ENCODE measurements at places on chromosomes 2 and 18. TPM values are rescaled to one million over a fixed set of nuclear protein-coding genes. Genes with fewer than 3 reads are reported as not detected.

FBXO48 gene
- 1.5 TPM for total RNA-seq

SP110 gene
- 55.2 TPM for total RNA-seq

KCNK3 gene
- not detected for total RNA-seq

PAX3 gene
- total RNA-seq, result not detected

DRC1 gene
- total RNA-seq, result not detected

TXNDC2 gene
- not detected for total RNA-seq

MC5R gene
- not detected for total RNA-seq

MEIS1 gene
- total RNA-seq, result not detected

SIX2 gene
- total RNA-seq, result not detected

ALPI gene
- not detected for total RNA-seq

SPATA3 gene
- total RNA-seq, result 0.24 TPM

TP53I3 gene
- 3.9 TPM for total RNA-seq

GLI2 gene
- total RNA-seq, result not detected

RAX gene
- total RNA-seq, result not detected

GAD1 gene
- total RNA-seq, result 1.0 TPM

- DNase-seq, result no peak
These were observed 56.5 kb upstream of the EDAR start for GRCh38 chr2:109045505-109045904.

- no peak for DNase-seq
These were observed 88.3 kb upstream of the SALL3 start for GRCh38 chr18:78891185-78891762.

DNA sequence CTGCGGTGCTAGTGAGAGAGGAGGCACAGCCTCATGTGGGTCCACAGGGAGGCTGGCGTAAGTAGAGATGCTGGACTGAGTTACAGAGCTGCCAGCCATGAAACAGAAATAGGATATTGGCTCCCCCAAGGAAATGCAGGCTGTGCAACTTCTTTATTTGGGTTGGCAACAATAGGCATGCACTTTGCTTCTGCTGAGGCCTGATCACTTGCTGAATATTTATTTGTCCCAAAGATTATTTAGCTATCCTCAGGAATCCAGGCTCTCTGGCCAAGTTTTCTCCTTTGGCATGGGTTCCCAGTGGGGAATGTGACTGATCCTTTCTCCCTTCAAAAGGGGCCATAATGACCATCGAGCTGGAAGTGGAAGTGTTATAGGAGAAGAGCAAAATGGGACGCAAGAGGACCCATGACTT, 60.0 kb downstream of the MAPK4 start:
- no peak for DNase-seq

DNA sequence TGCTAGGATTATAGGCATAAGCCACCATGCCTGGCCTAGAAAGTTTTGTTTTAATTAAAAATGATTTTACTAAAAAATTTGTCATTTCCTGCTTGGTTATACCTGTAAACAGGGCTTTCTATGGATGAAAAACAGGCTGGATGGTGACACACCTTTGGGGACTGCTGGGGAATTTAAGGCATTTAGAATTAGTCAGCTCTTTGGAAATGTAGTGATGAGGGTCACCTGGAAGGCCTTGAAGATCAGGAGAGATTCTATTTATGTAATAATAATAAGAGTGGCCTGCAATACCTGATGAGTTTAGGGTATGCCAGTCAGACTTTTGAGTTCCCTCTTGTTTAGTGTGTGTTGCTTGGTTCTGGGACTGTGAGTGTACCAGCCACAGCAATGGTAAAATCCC, 51.1 kb downstream of the RALBP1 start:
- no peak for DNase-seq

DNA sequence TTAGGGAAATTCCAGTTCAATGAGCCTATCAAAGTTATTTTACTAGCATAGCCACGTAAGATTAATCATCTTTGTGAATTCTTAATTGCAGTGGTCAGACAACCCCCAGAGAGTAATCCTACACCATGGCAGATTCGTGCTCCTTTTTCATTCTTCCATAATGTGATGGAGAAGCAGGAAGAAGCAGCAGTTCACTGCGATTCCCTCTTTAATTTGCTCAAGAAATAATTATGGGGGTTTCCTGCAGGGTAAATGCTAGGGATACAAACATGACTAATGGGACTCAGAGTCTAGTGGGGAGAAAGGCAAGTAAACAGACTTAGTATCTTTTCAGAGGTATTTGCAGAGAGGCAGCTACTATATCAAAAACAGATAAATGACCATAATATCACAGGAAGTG, 175.8 kb upstream of the HNRNPA3 start:
- no peak for DNase-seq

- DNase-seq, result no peak
These were observed 139.4 kb downstream of the CYRIA start for GRCh38 chr2:16526193-16526592.

DNA sequence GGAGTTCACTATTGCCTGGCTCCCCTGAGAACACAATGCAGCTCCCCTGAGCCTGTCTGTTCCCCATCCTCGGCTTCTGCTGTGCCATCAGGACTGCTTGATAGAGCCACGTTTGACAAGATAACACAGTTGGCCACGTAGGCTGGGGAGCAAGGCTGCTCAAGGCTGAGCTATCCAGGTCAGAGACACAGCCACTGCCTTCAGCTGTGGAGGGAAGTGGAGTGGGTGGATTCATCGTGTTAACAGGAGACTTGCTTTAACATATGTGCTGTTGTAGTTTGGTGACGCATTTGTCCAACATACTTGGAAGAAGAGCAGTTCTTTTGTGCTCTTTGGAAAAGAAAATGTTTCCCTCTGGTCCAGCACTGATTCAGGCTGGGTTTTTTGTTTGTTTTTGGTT, 68.8 kb downstream of the WDSUB1 start:
- no peak for DNase-seq

DNA sequence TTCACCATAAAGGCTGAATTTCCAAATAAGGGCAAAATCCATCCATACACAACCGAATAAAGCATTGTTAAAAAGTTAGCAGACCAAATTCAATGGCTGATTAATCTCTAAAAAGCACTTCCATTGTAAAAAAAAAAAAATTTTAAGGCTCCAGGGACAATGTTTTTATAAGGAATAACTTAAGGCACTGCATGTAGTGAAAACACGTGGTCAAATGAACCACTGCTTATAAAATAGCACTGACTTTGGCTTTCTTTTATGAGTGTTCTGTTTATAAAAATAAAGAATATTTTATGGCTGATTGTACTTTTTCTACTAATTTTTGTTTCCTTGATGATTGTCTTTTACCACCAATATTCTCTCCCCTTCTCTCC, 409.3 kb upstream of the KCNH7 start:
- no peak for DNase-seq

- DNase-seq, result no peak
These were observed 13.8 kb upstream of the PLA2R1 start for GRCh38 chr2:160076241-160076640.

- no peak for DNase-seq
These were observed 49.7 kb upstream of the CCDC85A start for GRCh38 chr2:56133931-56134629.

DNA sequence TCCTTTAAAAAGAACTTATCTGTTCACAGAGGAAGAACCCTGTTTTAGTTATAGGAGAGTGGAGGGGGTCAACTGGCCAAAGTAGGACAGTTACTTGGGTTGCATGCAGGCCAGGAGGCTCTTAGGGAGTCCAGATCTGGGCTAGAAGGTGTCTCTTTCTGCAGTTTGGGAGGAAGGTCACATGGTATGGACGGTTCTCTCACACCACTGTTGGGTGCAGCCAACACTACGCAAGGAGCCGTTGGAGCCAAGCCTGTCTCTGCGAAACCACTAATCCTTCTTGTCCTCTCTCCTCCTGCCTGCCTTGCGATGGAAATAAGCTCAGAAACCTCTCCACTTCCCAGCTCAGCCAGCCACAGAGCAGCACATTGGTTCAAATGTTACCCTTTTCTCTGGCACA, 105.9 kb upstream of the TGFA start:
- DNase-seq, result no peak

GRCh38 chr2:118118479-118118878, 30.2 kb downstream of the INSIG2 start:
- no peak for DNase-seq

GRCh38 chr2:11977766-11978524, 231.5 kb downstream of the LPIN1 start:
- no peak for DNase-seq

DNA sequence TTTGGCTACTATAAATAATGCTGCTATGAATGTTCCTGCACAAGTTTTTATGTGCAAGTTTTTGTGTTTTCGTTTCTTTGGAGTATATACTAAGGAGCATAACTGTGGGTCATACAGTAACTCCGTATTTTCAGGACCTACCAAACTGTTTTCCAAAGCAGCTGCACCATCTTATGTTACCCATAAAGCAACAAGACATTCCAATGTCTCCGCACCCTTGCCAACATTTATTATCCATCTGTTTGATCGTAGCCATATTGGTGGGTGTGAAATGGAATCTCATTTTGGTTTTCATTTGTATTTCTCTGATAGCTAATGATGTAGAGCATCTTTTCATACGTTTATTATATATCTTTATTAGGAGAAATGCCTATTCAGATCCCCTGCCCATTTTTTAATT, 13.8 kb downstream of the TMEM131 start:
- no peak for DNase-seq

DNA sequence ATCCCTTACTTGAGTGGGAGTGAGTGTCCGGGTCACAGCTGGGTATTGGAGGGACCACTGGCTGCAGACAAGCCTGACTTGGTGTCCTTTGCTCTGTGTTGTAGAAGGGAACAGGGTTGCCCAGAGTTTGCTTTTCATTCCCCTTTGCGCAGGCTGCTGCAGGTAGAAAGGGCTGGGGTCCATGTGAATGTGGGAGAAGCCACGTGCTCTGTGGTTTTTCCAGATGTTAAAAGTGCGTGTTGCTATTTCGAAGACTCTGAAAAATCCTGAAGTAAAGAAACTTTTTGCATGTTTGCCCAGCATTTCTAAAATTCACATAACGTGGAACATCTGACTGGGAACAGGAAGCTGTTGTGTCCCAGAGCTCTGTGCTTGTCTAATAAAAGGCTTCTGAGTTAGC, 28.8 kb downstream of the GLI2 start:
- DNase-seq, result no peak

GRCh38 chr2:72974436-72974754, 57.1 kb downstream of the EMX1 start:
- DNase-seq, result no peak

GRCh38 chr2:223782629-223783028, 54.8 kb downstream of the AP1S3 start:
- no peak for DNase-seq

GRCh38 chr2:137220438-137220993, 455.2 kb downstream of the THSD7B start:
- DNase-seq, result no peak

DNA sequence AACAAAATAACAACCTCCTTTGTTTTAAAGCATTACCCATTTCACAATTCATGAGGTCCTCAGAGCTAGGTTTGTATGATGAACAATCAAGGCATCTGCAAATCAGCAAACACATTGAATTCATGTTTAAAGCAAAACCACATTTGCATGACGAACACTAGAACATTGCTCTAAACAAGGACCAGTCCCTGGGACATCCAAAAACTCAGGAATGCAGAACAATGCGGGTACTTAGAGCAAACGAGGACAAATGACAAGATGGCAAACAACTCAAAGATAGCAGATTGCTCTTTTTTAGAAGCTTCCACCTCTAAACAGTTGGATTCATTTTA, 45.7 kb upstream of the RALBP1 start:
- DNase-seq, result no peak

GRCh38 chr2:160005476-160005875, 56.9 kb downstream of the PLA2R1 start:
- no peak for DNase-seq

DNA sequence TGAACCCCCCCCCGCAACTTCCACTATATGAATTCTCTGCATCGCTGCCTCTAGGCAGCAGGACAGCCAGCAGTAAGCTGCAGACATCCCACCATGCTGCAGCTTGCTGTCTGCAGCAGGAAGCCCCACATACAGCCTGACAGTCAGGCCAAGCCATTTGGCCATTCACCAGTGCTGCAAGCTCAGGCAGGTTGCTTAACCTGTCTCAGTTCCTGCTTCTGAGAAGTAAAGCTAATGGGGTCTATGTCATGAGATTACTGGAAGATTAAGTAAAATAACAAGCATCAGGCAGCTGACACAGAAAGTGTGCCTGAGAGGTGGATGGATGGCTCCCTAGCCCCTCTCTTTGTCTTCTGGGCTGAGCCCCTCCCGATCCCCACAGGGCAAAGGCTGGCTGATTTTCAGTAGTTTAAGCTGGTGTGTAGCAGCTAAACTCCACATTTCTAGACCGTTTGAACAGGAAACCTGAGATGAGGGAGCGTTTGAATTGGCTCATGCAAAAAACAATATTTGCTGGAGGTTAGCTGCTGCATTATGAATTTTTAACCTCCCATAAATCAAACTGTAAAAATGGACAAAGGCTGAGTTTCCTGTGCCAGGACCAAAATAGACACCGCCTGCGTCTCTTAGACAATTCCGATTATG, 193.8 kb upstream of the ARL4C start:
- DNase-seq, result no peak

GRCh38 chr2:63249161-63249560, 198.5 kb downstream of the OTX1 start:
- no peak for DNase-seq

DNA sequence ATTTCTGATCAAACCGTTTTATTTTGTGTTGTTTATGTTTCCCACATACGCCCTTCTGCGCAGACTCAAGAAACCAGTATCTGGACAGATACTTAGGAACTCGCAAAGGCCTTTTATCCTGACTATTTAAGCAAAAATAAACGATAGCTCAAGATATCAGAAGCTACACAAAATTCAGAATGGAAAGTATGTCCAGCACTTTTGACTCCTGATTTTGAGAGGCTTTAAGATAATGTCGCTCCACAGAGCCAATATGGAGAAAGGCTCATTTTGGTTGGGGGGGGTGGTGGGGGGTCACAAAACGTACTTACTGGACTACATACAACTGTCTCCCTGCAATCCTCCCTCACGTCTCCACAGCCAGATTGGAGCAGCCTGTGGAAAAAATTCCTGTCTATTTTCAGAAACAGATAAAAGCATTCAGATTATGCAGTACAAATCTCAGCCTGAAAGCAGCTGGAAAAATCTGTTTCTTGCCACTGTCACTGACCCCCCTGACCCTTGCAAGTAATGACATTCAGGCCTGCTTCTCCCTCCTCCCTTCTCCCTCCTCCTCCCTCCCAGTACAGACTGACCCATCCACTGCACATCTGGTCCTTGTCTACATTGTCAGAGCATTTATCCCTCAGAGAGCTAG, 34.9 kb upstream of the LCLAT1 start:
- DNase-seq, result no peak

GRCh38 chr18:49560624-49561288, 1.1 kb upstream of the LIPG start:
- DNase-seq, result no peak

- DNase-seq, result no peak
These were observed 260.7 kb upstream of the MGAT5 start for GRCh38 chr2:133993160-133993559.

GRCh38 chr2:55672630-55673029, 21.0 kb downstream of the PNPT1 start:
- DNase-seq, result no peak

Data from CD8-positive, alpha-beta memory T cell (primary cell).